SK-MEL-5 (cell line): ENCODE measurements at places on chromosomes 2 and 18. TPM values are rescaled to one million over a fixed set of nuclear protein-coding genes. Genes with fewer than 3 reads are reported as not detected.

Gene SCN7A
- total RNA-seq: not detected in 2 replicates

Gene FAHD2A
- total RNA-seq: 47.8 and 51.7 TPM in 2 replicates

Gene LHCGR
- not detected in 2 replicates for total RNA-seq

Gene ITGA4
- total RNA-seq: 3.1 and 3.7 TPM in 2 replicates

Gene EFHD1
- total RNA-seq: 0.29 and 0.71 TPM in 2 replicates

Gene ANKRD30B
- 7.1 and 7.3 TPM in 2 replicates for total RNA-seq

Gene IL36RN
- not detected in 2 replicates for total RNA-seq

Gene PRKAG3
- not detected in 2 replicates for total RNA-seq

Gene LOXHD1
- total RNA-seq: not detected in 2 replicates

Gene GKN2
- not detected in 2 replicates for total RNA-seq

Gene SLC25A12
- total RNA-seq: 28.2 and 28.9 TPM in 2 replicates

Gene RETSAT
- 130 and 138 TPM in 2 replicates for total RNA-seq

Gene GPR39
- total RNA-seq: 0.32 TPM in 1 of 2 replicates, not detected in the other

Gene NMUR1
- 0.18 TPM in 1 of 2 replicates, not detected in the other for total RNA-seq

Gene SH3BP4
- total RNA-seq: 115 and 116 TPM in 2 replicates

Gene CTAGE1
- 0.03 TPM in 1 of 2 replicates, not detected in the other for total RNA-seq

Gene FEV
- not detected in 2 replicates for total RNA-seq

Gene CHRNG
- total RNA-seq: not detected in 2 replicates

DNA sequence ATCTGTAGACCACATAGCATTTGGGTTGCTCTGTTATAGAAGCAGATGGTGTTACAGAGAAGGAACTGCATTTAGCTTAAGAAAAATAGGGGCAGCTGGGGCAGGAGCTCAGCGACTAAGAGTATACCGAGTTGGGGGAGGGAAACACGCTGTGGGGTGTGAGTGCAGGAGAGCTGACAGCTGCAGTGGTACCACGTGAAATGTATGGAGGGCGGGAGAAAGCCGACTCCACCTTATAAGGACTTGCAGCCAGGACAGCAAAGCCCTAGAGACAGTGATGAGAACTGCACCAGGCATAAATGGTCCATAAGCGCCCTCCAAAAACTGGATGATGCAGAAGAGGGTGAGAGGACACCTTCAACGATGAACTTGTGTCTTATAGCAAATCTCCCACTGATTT lies 237.6 kb downstream of the PRKCE start:
- DNase-seq: peak; percentile 51

GRCh38 chr2:28185891-28186290 lies 206.8 kb upstream of the FOSL2 start:
- no peak for DNase-seq

DNA sequence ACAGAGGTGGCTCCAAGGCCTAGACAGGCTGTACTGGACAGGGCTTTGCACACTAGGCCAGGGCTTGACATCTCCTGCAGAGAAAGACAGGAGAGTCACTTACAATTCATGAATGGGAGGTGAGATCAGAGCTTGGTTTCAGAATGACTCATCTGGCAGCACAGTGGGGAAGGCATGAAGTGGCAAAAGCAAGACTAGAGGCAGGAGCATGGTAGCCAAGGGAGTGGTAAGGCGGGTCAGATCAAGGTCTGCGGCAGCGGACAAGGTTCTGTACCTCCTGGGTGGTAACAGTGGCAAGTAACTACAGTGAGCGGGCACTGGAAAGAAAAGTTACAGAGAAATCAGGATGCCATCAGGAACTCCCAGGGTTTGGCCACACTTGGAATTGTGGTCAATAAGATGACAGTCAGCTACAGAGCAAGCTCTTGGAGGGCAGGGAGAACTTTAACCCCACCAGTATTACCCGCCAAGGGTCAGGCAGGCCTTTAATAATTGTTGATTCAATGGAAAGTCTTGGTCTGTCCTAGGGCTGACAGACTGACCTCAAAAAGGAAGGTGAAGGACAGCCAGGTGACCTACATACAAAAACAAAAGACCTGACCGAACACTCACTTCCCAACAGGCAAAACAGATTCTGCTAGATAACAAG lies 5.7 kb downstream of the MCFD2 start:
- DNase-seq: peak; percentile 76

GRCh38 chr2:60958361-60958760 lies 59.2 kb upstream of the PEX13 start:
- no peak for DNase-seq

GRCh38 chr2:10926191-10926820 lies 14.6 kb downstream of the KCNF1 start:
- DNase-seq: no peak

DNA sequence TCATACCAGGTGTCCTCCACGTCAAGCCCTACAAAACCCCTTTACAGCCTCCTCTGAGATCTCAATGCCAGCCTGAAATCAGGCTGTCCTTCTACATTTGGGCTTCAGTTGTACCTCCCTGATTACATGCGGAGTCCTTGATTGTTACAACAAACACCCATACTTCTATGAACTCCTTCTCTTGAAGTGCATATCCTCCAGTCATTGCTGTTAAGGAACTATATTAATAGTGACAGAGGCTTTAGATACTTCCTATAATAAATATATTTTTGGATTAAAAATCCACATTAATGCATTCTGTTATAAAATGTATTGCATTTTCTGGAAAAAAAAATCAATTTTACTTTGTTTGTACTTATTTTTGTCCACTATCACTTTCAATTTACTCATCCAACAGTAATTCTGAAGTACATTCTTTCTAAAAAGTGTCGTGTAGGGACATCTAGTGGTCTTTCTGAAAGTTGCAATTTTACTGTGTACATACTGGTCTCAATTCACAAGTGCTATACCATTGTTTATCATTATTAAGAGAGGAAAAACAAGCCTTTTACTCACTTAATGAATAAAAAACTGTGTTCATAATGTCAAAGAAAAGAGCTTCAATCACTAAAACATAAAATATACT lies 316.4 kb downstream of the DSEL start:
- DNase-seq: peak; percentile 74

DNA sequence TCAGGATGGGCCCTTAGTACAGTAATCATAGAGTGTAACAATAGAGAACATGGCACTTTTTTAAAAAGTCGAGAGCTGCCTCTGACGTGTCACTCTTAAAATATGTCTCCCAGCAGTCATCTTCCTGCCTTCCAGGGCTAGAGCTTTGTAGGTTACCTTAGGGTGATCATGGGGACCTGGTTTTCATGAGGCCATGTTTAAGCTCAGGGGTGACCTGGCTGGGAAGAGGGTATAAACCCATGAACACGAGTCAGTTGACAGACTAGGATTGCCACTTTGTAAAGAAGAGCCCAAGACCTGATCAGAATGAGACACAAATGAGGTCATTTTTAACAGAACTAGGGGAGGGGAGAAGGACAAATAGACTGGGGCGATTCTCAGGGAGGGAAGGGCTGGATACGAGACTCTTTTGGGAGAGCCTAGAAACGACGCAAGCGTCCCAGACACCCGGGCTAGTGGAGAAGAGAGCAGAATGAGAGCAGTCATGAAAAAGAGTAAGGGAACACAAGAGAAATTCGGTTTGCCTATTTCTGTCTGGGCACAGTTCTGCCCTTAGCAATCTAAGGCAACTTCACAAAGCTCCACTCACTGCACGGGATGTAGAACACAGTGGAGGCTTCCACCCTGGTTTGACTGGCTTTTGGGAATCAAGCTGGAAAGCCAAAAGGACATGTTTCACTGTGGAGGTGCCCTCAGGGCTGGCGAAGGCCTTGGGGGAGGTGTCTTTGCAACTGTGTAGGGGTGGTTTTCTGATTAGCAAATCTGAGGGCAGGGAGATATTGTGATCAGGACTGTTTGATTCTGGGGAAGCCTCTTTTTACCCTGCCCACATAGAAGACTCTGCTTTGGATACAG lies 1.8 kb upstream of the RAB31 start:
- no peak for DNase-seq

- DNase-seq: no peak
Measured at GRCh38 chr2:38246105-38246504, 131.0 kb downstream of the ATL2 start.

- DNase-seq: peak; percentile 98
Measured at GRCh38 chr2:201984800-201985525, 48.7 kb upstream of the FZD7 start.

- no peak for DNase-seq
Measured at GRCh38 chr2:28447086-28447485, 48.8 kb upstream of the PLB1 start.

DNA sequence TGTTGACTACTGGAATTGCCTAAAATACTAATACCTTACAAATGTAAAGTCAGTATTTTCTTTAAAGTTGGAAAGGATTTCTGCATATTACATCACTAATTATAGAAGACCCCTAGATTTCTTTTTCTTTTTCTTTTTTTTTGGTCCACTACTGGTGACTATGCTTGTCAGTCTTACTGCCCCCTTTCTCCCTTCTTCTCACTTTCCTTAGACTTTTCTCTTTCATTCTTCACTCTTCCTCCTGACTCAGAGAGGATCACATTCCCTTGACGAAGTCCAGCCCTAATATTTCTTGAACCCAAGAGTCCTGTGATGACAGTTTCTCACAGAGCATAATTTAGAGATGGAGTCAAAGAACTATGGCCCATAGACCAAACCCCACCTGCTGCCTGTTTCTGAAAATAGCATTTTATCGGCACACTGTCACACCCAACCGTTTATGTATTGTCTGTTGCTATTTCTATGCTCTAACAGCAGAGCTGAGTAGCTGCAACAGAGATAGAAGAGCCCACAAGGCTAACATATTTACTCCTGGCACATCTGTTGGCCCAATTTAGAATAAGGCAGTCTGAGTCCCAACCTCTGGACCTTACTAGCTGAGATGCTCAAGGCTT lies 40.6 kb upstream of the RIOK3 start:
- DNase-seq: no peak

DNA sequence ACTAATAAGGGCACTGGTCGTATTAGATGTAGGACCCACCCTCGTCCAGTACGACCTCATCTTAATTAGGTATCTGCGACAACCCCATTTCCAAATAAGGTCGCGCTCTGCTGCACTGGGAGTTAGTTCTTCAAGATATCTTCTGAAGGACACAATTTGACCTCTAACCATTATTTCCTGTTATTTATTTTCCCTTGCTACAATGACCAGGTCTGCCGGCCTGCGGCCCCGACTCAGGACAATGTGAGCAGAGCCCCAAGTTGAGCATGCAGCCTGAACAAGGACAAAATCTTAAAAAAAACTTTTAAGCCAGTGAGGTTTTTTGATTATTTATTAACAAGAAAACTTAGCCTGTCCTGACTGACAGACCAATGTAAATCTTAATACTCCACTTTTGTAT lies 107.6 kb downstream of the SMIM21 start:
- DNase-seq: no peak

- no peak for DNase-seq
Measured at GRCh38 chr2:63862806-63863205, 21.1 kb downstream of the UGP2 start.

DNA sequence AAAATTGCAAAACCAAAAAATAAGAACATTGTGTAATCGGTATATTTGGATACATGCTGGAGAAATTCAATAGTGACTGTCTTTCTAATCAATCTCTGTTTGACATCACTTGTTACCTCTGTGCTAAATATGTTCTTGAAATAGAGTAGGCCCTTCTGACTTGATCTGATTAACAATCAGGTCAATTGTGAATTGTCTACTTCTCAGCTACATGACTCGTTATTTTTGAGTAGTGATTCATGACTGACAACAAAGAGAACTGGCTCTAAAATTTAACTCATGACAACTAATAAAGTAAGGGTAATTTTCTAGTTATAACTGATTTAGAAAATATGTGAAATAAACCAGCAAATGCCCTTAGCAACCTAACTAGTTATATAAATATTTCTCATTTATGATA lies 312.1 kb downstream of the TMX3 start:
- peak; percentile 52 for DNase-seq

DNA sequence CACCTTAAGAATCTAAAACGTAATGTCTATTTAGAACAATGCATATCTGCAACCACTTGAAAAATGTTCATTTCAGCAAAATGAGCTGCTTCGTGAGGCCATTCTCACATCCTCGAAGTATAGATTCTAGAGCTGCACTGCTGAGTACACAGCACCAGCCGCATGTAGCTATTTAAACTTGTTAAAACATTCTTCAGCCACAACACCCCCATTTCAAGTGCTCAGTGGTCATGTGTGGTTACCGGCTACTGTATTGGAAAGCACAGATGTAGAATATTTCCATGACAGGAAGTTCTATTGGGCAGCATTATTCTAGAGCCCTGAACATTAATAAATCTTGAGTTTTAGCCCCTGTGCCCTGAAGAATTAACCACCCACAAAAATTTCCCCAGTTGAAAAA lies 35.0 kb downstream of the SUMO1 start:
- no peak for DNase-seq

DNA sequence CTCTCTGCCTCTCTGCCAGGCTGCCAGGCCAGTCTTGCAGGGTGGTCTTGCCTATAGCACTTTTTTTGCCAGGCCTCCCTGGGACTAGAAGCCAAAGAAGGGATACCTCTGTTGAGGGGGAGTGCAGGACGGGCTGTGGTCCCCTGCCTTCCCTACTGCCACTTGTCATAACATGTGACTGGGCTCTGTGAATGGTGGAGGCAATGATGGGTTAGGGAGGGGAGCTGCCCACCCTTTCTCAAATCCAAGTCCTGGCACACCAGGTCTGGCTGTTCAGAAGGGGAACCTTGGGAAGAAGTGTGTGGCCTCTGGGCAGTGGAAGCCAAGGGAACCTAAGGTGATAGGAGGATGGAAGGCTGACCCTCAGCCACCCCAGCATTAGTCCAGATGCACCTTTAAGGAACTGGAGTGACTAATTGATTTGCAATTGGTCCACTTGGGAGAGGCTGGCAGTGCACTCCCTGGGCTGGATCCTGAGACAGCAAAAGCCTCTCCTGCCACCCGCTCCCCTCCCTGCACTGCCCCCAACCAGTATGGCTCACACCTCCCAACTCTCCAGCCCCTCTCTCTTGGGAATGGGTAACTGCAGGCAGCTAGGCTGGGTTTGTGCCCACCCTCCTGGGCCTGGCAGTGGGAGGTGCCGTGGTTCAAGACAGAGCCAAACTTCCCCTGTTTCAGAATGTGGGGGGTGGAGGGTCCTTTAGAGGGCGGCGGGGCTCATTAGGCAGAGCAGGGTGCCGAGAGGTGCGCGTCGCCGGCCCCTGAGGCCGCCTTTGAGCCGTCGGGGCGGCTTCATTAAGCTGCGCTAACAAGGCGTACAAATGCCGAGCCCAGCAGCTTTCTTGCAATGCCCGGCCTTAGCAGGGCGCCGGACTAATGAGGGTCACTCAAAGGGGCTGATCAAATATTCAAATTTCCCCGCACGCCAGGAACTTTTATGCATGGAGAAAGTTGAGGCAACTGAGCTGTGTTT lies 4.5 kb upstream of the SIX3 start:
- no peak for DNase-seq

GRCh38 chr2:235051436-235052260 lies 99.8 kb downstream of the SH3BP4 start:
- DNase-seq: peak; percentile 58

- DNase-seq: no peak
Measured at GRCh38 chr2:120791243-120791961, 55.7 kb downstream of the GLI2 start.

- DNase-seq: no peak
Measured at GRCh38 chr2:192373221-192373620, 178.5 kb upstream of the TMEFF2 start.

- DNase-seq: no peak
Measured at GRCh38 chr2:69740502-69740951, 1.4 kb upstream of the ANXA4 start.
